Stimulated activated CD4-positive, alpha-beta T cell treated with anti-CD3 and anti-CD28 coated beads, Interleukin-12 subunit alpha, Interleukin-12 subunit beta, amount 100 ng/mL, for 24 hours (primary cell): ENCODE measurements at places on chromosomes 1 and 21.

GRCh38 chr1:147773215-147773715 lies 12.9 kb upstream of the GJA5 start:
- no peak for DNase-seq

DNA sequence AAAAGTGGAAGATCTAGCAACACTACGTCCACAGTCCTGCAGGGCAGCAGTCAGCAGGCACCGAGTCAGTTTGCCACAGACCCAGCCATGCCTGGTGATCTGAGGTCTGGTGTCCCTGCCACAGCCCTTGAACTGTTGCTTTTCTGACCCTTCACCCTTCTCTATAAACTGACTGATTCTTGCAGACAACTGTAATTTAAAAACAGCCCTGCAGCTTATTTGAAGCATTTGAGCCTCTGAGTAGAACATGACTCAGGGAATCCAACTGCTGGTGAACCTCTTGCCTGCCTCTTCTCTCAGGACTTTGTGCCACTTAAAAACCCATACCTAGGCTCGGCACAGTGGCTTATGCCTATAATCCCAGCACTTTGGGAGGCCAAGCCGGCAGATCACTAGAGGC lies 107.2 kb downstream of the EDEM3 start:
- DNase-seq, result no peak

GRCh38 chr21:38524168-38525153 lies 26.2 kb upstream of the ERG start:
- DNase-seq, result no peak

DNA sequence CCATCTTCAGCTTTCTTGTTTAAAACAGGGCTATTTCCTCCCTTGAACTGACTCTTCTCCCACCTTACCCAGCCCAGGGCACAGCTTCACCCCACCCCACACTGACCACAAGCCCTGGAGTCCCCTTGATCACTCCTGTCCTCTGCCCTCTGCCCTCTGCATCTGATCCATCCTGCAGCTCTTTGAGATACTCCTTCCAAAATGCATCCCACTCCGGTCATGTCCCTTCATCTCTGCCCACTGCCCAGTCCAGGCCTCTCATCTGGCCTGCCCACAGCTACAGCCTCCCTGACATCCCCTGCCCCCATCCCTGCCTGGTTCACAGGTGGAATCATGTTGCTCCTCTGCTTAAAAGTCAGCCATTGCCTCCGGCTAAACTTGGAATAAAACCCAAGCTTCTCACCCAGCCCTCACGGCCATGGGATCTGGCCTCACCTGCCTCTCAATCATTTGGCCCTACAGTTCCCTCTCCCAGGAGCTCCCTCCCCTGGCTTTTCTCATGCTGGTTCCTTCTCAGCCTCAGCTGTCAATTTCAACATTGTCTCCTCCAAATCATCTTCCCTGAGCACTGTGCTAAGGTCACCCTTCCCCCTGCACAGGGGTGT lies 202.0 kb downstream of the MATN1 start:
- no peak for DNase-seq

- no peak for DNase-seq
Measured at GRCh38 chr1:9835404-9835757, 11.6 kb upstream of the CLSTN1 start.

DNA sequence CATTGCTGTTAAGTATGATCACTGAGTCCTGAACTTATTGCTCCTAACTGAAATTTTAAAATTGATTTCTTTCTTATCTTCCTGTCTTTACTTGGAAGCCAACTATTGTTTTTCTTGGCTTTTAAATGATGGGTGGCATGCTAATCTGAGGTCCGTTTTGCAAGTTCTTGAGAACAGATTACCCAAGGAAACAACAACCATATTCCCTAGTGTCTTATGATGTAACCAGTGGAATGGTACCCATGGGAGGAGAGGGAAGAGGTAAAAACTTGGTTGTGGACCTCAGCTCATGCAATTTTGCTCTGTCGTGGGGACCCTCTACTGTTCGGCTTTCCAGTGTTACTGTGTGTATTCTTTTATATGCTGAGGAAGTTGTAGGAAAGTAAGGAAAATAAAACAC lies 454.8 kb upstream of the ADAMTS5 start:
- no peak for DNase-seq

DNA sequence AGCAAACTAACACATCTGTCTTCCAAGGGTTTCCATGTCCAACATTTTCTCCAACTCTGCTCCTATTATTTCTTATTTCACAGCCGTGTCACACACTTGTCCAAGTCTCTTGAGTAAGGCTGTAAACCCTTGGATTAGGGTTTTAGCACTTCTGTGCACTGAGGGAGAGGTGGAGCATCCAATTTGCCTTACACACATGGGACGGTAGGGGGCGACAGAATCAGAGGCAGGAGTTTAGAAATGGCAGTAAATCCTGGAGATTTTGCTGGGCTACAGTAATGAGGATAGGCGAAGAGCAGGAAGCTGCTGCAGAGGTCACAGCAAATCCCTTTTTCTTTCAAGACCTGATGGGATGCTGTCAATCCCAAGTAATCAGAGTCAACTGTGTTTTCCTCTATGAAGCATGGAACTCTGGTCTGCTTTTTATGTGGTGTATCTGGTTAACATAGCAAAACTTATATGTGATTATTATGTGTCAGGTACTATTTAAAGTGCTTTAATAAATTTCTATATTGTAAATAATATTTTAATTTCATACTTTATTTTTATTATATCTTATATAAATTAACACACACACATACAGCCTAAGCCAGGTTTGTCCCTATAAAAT lies 15.4 kb upstream of the LCE5A start:
- DNase-seq, result no peak
